Endodermal cell (in vitro differentiated cells): ENCODE measurements at places on chromosomes 1 and 21.

DNA sequence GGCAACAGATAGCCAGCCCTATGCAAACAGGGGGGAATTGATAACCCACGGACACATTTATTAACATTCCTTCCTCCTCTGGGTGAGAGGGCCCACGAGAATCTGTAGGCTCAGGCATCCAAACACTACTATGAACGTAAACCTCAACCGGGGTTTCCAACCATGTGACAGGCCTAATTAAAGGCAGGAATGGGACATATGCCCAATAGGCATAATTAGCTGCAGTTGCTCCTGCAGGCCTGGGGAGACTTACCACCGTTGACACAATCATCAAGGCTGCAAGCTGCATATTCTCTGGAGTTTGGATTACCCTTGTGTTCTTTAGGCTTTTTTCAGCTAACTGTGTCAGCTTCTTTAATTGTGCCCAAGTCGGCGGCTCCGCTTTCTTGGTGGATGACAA lies 22.2 kb upstream of the GBP1 start:
- H3K27me3 ChIP-seq = no peaks in the 10 kb centered on the region
- H3K4me1 ChIP-seq = no peaks in the 10 kb centered on the region
- no peak overlapping the region for H3K27ac ChIP-seq
- no peak for DNase-seq
- no peaks in the 10 kb centered on the region for H3K36me3 ChIP-seq

DNA sequence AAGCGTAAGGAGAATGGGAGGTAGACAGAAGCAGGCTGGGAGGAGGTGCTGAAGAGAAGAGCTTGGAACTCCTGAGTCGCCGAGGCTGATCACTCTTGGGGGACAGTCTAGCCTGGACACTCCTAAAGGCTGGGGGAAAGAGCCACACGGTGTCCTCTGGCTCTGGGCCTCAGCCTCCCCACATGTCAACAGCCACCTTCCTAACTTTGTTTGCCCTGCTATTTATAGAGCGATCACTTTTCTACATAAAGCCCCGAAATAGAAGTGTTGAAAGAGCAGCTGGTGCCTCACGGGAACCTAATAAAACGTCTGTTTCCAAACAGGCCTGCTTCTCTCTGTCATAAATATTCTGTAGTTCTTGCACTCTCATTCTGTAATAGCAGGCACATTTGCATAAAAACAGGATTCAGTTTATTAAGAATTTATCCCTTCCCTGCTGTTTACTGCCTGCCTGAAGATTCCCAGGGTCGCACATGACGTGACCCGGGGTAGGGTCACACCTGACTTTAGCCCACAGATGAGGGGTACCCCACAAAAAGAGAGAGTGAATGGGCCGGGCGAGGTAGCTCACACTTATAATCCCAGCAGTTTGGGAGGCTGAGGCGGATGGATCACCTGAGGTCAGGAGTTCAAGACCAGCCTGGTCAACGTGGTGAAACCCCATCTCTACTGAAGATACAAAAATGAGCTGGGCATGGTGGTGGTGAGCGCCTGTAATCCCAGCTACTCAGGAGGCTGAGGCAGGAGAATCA lies 212.5 kb downstream of the TOMM20 start:
- DNase-seq = no peak
- H3K27me3 ChIP-seq = no peaks in the 10 kb centered on the region
- peaks cover 2% of the 10 kb centered on the region for H3K4me1 ChIP-seq
- no peaks in the 10 kb centered on the region for H3K36me3 ChIP-seq

DNA sequence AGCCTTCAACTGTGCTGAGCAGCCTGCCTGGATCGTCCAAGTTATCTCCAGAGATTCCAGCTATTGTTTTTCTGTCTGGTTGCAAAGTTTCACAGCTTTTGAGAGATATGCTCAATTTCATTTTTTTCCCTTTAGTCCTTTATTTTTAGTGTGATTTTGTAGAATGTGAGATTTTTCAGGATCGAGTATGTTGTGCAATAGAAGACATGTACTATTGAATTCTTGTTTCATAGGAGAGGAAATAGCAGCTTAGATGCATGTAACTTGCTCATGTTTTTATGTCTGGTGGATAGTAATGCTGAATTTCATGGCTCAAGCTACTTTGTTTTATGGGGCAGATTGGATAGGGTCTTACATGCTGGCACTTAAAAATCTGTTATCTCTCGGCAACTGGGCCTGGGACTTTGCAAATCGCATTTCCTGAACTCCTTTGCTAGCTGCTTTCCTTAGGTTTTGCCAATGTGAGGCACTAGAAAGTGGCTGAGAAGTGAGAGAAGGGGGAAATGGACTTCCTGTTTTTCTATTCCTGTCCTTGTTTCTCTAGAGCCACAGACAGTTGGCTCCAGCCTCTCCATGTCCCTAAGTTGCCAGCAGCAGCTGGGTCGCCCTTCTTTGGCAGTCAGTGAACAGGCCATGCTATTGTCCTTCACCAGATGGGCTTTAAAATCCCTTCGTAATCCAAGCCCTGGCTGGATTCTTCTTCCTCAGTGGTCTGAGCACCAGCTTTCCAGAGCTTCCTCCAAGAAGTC lies 101.4 kb upstream of the PDE4B start:
- no peak overlapping the region for H3K4me3 ChIP-seq
- no peak for DNase-seq
- no peaks in the 10 kb centered on the region for H3K27me3 ChIP-seq
- no peaks in the 10 kb centered on the region for H3K36me3 ChIP-seq
- H3K27ac ChIP-seq = no peak overlapping the region

DNA sequence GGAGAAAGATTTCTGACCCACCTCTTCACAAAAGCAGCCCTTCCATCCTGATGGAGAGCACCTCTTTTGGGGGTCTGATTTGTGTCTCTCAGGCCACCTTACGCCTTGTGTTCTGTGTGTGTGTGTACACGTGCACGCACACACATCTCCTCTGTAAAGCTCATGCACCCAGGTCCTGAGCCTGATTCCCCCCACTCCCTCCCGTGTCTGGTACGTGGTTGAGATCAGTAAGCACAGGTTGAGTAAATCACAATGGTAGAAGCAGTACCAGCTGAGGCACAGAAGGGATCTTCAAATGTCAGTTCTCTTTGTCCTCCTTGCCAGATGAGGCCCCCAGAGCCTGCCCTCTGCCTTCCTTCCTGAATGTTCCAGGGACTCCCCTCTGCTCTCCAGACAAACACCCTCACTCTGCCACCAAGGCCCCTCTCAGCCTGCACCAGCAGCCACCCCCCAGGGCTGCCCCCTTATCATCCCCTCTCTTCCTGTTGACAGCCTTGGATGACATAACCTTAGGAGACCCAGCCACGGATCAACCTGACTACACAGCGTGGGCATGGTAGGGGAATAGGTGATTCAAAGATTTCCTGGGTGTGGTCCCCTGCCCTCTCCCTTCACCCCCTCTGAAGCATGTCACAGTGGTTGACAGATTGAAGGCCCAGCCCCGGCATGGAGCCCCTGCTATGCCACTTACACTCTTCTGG lies 112.8 kb downstream of the HIVEP3 start:
- H3K4me1 ChIP-seq = no peaks in the 10 kb centered on the region
- no peak overlapping the region for H3K27ac ChIP-seq

- peak overlapping the region; percentile 89 for H3K4me3 ChIP-seq
- H3K27ac ChIP-seq = no peak overlapping the region
- H3K4me1 ChIP-seq = no peaks in the 10 kb centered on the region
- DNase-seq = no peak
- no peaks in the 10 kb centered on the region for H3K27me3 ChIP-seq
Measured at GRCh38 chr1:153984123-153984894, 1.8 kb downstream of the RAB13 start.

DNA sequence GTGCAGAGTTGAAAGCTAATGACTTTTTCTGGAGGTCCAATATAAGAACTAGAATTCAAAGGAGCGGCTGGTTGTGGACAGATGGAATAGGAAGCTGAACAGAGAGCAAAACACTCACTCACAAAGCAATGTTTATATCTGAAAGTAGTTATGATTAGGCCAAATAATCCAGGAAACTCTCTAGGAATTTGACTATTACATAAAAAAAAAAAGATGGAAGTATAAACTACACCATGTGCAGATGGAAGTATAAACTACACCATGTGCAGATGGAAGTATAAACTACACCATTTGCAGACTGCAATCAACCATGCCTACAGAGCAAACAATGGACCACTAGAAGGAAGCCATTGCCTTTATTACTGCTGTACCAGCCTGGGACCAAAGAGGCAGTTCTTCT lies 771.1 kb downstream of the BRINP3 start:
- DNase-seq = no peak
- no peaks in the 10 kb centered on the region for H3K36me3 ChIP-seq
- no peaks in the 10 kb centered on the region for H3K27me3 ChIP-seq
- H3K4me3 ChIP-seq = no peak overlapping the region
- no peaks in the 10 kb centered on the region for H3K4me1 ChIP-seq

DNA sequence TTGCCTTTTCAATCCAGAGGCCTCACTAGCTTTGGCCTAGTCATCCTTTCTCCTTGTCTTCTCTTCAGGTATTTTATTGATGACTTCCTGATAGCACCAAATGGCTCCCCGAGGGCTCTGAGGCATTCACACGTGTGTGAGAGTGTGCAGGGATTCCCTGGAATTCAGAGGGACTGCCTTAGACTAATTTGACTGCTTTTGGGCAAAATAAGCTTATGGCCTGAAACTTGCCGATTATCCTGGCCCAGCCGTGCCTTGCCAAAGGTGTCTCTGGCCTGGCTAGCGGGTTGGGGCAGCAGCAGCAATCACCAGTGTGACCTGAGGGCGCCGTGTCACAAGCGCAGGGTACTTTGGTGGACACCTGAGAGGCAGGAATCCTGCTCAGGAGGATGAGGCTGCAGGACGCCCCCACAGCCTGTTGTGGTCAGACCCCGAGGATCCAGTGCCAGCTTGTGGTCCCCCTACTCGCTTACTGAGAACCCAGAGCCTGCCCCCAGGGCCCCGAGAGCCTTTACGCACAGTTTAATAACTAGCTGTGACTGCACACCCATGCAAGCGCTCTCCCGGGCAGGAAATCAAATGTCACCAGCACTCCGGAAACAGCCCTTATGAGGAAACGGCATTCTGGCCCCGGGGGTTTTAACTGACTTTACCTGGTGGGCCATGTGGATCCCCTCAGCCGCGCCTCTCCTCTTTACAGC lies 62.8 kb upstream of the PDE9A start:
- no peaks in the 10 kb centered on the region for H3K4me1 ChIP-seq
- DNase-seq = peak; percentile 42
- no peaks in the 10 kb centered on the region for H3K27me3 ChIP-seq
- H3K4me3 ChIP-seq = no peak overlapping the region
- H3K27ac ChIP-seq = no peak overlapping the region

- no peak overlapping the region for H3K27ac ChIP-seq
- H3K36me3 ChIP-seq = no peaks in the 10 kb centered on the region
- no peaks in the 10 kb centered on the region for H3K27me3 ChIP-seq
- H3K4me3 ChIP-seq = no peak overlapping the region
Measured at GRCh38 chr1:234972411-234973191, 156.0 kb downstream of the TOMM20 start.

DNA sequence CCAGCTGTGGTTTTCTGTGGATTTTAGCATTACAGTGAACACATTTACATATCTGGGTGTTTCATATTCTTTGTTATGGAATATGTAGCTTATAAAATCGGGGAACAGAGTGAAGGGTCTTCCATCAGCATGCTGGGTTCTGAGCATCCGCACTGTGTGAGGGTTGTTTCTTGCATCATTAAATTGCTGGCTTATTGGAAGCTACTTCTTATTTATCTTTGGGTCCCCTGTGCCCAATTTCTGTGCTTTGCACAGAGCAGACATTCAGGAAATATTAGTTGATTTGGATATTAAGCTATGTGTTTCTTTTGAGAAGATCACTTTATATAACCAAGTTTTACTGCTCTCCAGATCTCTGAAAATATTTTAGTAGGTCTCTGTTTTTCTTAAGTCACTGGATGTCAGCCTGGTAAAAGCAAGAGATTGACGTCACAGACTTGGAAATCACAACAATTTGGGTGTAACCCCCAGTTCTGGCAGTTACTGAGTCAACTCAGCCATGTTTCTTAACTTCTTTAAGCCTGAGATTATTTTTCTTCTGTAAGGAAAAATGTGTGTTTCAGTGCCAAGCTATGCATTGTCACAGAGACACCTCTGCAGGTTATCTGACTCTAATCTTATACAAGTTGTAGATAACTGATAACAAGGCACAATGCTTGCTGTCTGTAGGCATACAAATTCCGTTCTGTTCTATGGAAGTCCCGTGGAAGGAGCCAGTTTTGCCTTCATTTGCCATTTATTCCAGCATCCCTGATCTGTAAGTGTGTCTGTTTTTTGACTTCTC lies 258.3 kb upstream of the KAZN start:
- peaks cover 5% of the 10 kb centered on the region for H3K4me1 ChIP-seq
- no peak overlapping the region for H3K27ac ChIP-seq
- peaks cover 32% of the 10 kb centered on the region for H3K27me3 ChIP-seq
- H3K4me3 ChIP-seq = peak overlapping the region; percentile 5
- DNase-seq = no peak

DNA sequence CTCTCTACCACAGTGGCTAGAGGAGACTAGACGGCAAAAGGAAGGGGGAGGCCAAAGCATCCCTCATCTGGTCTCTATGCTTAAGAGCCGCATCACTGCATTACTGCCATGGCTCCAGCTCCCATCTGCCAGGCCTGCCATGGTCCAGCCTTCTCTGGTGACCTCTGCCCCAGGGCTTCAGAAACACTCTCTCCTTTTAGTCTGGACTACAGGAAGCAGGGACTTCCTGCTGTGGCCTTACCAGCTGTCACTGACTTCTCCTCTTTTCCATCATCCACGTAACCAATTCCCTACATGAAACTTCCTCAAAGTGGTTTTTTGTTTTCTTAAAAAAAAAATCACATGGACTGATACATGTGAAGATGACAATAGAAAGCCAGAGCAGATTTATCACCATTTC lies 323.1 kb upstream of the NFIA start:
- H3K27ac ChIP-seq = no peak overlapping the region
- no peak overlapping the region for H3K4me3 ChIP-seq
- no peak for DNase-seq
- no peaks in the 10 kb centered on the region for H3K36me3 ChIP-seq
- H3K4me1 ChIP-seq = no peaks in the 10 kb centered on the region
- H3K27me3 ChIP-seq = no peaks in the 10 kb centered on the region

DNA sequence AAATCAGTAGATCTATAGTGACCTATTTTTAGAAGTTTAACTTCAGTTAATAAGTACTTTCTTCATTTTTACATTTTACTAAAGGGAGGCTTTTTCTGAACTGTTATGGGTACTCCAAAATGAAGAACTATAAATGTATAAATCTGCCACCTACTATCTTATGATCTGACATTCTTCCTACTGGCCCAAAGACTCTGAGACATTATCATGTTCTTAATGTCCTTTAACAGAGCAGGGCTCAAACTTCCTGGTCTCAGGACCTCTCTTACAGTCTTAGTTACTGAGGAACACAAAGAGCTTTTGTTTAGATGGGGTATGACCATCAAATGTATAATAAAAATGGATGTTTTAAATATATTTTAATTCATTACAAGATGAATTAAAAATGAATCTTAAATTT lies 8.9 kb downstream of the TRIM33 start:
- no peak overlapping the region for H3K27ac ChIP-seq
- peaks cover 32% of the 10 kb centered on the region for H3K36me3 ChIP-seq
- no peak for DNase-seq
- H3K4me1 ChIP-seq = no peaks in the 10 kb centered on the region
- H3K4me3 ChIP-seq = no peak overlapping the region
